ENCODE measurements at places on chromosomes 3 and 15. TPM values are rescaled to one million over a fixed set of nuclear protein-coding genes. Genes with fewer than 3 reads are reported as not detected.

DNA sequence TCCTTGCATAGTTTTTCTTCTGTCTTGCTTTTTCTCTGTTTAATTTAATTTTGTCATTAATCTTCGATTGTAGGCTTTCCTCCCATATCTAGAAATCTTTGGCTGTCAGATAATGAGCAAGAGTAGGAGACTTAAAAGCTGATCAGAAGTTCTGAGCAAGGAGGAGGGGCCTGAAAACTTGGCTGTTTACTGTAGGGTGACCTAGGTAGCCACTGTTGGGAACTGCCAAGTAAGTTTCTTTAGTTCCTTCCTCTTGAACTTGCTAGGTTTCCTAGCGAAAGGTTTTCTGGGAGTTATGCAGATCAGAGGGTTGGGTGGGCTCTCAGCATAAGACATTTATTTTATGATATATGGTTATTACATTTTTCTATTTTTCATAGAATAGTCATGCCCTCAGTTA is 14.5 kb downstream of the ALPK3 start:
- no peak for DNase-seq

- peak; percentile 93 for DNase-seq
Measured at GRCh38 chr15:50686469-50687301, at the start of gene TRPM7. Gene TRPM7, minus strand, starts transcription at chr15:50686797. Its CDS starts 264 bp downstream, at chr15:50686533.

DNA sequence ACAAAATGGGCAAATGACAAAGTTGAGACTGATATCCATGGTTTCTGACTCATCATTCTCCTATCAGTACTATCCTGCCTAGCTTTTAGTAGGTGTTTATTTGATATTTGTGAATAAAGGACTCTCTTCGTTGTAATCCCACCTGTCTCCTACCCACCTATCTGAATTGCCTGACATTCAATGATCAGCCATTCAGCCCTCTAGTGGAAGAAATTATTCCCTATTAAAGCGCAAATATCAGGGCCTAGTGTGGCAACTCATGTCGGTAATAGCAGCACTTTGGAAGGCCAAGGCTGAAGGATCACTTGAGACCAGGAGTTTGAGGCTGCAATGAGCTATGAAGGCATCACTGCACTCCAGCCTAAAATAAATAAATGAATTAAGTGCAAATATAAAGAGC is 195.7 kb upstream of the SETMAR start:
- no peak for DNase-seq

DNA sequence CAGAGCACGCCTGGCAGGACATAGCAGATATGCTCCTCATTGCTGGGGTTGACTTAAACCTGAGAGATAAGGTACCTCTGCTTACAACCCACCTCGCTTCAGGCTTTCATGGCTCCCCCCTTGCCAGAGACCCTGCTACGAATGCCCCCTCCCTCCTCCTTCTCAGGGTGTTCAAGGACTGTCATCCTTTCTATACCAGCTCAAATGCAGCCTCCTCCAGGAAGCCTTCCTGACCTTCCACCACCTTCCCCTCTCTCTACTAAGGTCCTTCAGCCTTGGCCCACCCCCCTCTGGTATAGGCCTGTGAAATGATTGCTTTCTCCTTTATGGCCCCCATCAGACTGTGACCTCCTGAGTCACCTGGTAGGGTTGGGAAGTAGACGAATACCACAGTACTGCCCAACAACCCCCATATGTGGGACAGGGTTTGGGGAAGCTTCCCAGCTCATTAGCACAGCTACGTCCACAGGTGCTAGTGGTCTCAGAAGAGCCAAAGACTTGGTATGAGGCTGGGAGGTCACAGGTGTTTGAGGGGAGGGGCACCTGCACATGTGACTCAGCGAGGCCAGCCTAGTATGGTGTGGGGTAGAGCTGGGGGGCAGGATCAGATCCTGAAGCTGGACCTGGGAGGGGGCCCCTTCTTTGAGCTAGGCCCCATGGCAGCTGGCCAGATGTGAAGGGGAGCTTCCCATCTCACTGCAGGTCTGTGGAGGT is 32.0 kb downstream of the ANKDD1A start:
- DNase-seq = no peak

- DNase-seq = no peak
Measured at GRCh38 chr15:96818861-96819260, 488.4 kb downstream of the NR2F2 start.

DNA sequence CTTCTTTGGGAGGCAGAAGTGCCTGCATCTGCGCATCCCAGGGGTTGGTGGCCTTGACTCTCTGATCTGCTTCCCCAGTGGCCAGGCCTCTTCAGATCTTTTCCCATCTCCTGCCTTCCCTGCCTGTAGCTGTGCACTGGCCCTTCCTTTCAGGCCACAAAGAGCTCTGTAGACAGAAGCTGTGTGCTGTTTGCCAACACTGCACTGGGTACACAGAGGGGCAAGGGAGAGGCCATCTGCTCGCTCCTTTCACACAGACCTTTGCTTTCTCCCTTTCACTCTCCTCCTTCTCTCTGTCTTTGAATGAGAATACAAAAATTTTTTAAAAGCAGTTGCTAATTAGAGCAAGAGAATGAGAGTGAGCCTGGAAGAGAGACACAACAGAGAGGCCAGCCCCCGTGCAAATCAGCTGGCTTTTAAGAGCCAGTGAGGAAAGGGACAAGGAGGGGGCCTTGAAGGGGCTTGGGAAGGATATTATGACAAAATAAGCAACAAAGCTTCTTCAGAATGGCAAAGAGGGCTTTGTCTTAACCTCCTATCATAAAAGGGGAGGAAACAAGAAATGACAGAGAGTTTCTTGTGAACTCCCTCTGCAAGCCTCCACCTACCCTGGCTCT is 170.9 kb downstream of the EPHB1 start:
- no peak for DNase-seq

DNA sequence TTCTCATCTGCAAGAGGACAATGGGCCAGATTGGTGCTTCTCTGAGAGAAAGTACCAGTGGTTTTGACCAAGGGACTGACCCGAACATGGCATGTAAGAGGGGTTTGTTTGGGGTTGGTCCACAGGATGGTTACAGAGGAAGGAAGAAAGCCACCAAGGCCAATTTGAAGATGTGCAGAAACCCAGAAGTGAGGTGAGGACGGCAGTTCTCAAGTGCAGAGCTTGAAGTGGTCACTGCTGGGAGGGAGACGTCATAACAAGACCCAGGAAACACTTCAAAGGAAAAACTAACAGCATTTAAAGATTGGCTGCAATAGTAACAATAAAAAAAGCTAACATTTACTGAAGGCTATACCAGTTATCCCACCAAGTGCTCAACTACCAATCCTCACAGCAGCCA is 29.1 kb downstream of the LIPC start:
- no peak for DNase-seq

DNA sequence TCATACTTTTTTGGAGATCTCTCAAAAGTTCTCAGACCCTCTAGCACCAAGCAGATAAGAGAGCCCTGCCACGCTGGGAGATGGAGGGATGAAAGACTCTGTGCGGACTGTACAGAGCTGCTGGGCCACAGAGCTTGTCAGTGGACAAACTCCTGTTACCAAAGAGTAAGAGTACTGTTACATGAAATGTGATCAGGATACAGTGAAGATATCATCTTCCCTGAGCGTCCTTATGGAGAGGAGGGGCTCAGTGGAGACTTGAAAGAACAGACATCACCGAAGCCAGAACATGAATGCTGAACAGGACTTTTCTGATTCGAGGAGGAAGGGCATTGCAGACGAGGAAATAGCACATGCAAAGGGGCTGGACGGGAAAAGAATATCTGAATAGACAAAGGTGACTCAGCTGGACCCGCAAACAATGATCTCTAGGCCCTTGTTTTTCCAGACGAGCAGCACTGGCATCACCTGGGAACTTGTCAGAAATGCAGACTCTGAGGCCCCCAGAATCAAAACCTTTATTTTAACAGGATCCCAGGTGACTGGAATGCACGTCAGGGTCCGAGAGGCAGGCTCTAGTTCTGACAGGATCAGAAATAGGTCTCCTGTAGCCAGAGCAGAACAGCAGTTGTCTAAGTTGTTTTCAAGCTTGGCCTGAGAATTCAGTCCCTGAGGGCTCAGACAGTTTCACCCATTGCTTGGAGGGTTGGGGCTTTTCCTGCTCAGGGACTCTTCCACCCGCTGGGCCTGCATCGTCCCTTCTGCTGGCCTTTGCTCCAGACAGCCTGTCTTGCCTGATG is 277.9 kb downstream of the RPLP1 start:
- no peak for DNase-seq

GRCh38 chr3:195847055-195847950 is 35.6 kb upstream of the MUC4 start:
- DNase-seq = no peak

DNA sequence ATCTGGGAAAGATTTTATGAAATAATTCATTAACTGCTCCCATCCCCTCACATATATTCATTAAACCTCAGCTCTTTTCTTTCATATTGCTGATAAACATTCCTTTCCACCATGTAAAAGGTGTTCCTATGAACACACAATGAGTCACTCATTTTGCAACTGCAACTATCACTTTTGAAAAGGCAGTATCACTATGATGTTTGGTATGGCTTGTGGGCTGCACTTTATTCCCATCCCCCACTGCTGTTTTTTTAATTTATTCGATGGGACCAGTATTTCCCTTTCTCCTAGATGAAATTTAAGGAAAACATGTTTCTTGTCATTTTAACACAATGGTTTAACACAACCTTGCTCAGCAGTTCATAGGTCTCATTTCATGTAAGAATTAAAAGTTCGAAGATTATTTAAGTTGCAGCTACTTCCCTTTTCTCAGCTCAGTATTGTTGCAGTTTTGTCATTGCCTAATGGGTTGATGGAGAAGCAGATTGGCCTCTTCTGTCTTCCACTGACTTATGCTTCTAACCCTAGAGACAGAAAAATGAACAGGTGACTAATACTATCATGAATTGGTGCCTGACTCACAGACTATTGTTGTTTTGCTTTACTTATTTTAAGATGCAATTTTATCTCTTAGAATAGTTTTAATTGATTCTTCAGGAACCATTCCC is 280.3 kb downstream of the ZPLD1 start:
- DNase-seq = peak; percentile 40

- DNase-seq = no peak
Measured at GRCh38 chr3:99118381-99118780, 216.9 kb upstream of the DCBLD2 start.

DNA sequence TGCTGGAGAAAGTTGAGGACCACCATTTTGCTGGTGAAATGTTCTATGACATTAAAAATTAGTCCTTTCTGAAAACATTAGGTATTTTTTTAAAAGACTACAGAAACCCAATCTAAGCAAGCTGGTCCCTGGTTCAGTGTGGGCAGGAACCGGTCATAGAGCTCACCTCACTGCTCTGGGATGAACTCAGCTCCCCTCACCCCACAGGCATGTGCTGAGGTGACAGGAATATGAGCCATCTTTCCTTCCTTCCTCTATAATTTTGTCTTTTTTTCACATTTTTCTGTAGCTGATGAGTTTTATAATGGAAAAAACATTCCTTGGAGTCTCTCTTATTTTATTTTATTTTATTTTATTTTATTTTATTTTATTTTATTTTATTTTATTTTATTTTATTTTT is 8.2 kb upstream of the LRRC15 start:
- no peak for DNase-seq

DNA sequence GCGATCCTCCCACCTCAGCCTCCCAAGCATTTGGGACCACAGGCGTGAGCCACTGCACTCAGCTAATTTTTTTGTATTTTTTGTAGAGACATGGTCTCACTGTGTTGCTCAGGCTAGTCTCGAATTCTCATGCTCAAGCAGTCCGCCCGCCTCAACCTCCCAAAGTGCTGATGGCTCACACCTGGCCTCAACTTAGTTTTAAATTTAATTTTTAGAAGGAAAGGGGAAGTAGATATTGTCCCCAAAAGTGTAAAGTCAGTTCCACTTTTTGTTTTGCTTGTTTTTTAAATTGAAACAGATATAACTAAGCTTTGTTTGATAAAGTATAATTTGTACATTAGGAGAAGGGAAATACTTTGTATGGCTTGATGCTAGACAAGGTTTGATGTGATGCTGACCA is 31.3 kb upstream of the NFKBIZ start:
- DNase-seq = no peak

DNA sequence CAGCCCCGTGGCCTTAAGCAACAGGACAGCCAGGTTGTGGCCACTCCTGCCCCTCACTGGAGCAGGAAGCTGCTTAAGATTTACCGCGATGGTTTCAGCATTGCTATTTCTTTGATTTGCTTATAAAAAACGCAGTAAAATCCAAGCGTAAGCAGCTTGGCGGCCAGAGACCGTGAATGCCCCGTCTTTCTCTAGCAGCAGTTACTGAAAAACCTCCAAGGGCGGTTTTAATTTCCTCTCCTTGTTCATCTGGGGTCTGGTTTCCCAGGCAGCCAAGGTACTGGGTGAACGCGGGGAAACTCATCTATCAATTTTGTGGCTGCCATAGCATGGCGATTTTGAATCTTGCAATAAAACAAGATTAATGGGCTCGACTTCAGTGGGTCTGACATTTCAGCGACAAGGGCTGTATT is 130.3 kb downstream of the MINAR1 start:
- DNase-seq = no peak

DNA sequence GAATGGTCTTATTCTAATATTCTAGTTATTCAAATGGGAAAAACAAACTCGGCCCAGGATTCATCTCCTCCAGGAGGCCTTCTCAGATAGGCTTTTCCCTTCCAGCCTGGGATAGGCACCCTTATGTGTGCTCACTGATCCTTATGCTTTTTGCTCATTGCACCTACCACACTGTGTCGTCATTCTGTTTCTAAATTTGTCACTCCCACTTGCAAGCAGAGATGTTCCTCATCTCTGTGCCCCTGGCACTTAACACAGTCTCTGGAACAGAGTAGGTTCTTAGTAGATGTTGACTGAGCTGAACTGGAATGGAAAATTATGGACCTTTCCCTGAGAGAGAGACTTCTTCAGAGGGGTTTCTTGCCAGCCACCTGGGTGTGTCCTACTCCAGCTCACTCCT is 18.7 kb upstream of the SPG11 start:
- no peak for DNase-seq

- peak; percentile 18 for DNase-seq
Measured at GRCh38 chr3:57060089-57060821, at the start of gene SPATA12. Gene SPATA12, plus strand, starts transcription at chr3:57060664. Its CDS starts 13,031 bp downstream, at chr3:57073695.

DNA sequence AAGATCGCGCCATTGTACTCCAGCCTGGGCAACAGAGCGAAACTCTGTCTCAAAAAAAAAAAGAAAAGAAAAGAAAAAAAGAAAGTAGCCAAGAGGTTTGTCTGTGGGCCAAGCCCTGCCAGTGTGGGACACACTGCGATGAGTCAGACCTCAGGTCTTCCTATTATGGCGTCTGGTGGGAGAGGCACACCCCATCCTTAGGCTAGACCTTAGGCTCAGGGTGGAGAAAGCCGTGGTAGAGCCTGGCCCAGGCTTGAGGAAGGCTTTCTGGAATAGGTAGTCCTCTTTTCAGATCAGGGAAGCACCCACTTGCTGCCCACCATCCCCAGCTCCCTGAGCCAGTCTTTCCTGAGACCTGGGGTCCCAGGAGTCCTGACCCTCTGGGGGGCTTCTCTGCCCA is 6.0 kb downstream of the HEMK1 start:
- no peak for DNase-seq

LRRN1 gene
- not detected for total RNA-seq

FGD5 gene
- total RNA-seq = not detected

P2RY14 gene
- total RNA-seq = not detected

GALNT15 gene
- not detected for total RNA-seq

RARRES1 gene
- total RNA-seq = not detected

TGM4 gene
- total RNA-seq = 0.09 TPM

MITF gene
- total RNA-seq = 0.44 TPM
